ENCODE measurements at places on chromosomes 7 and 10.

DNA sequence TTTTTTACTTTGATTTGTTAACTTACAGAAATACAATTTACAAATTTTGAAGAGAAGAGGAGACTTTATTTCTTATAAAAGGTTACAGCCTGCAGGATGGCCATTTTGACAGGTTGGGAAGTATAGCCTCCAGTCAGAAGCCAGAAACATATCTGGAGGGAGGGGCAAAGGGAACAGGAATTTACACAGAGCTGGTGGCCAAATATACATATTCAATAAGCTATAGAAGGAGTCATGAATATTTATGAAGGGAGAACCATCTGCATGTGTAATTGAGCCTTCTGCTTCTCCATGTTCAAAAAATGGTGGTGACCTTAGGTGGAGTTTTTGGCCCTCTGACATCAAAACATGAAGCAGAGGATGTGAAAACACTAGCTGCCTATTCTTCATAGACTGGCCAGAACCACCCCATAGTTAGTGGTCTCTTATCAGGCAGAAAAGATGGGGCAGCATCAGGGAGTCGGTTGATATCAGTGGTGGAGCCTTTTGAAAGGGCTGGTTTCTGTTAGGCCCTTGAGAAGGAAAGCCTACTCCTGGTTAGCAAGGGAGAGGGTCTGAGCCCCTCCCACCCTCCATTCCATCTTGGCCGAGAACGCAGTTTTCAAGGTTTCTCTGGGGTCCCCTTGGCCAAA lies 57.2 kb downstream of the ENTPD1 start:
- DNase-seq, result no peak

DNA sequence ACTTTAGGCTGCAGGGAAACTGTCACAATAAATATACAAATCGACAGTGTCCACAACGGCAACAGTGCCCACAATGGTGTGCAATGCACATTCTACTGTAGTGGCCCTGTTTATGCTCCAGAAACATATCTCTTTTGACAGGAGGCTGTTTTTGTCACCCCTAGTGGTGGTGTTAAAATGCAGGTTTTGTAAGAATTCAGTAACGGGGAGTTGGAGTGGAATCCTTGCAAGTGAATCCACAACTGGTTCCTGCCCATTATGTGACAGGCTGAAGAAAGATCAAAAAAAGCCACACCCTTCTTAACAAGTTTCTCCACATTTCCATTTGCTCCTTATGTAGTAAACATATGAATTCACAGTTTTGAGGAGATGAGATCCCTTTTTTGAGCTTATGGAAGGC lies 58.5 kb downstream of the BEND7 start:
- DNase-seq, result no peak

DNA sequence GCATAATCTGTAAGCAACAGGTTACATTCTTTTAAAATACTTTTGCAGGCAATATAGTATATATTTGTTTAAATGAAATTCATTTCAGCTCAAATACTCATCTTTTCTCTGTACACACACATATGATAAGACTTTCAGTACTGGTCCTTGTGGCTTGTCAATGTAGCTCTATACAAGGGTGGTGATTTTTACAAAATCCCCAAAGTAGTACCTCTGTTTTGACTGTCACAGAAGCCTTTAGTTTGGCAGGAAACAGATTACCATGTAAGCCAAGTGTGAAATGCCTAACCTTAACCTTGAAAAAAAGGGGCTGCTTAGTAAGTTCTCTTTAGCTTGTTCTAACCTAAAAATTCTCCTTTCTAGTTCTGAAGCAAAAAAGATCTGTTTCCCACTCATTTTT lies 87.9 kb downstream of the KCND2 start:
- no peak for DNase-seq

DNA sequence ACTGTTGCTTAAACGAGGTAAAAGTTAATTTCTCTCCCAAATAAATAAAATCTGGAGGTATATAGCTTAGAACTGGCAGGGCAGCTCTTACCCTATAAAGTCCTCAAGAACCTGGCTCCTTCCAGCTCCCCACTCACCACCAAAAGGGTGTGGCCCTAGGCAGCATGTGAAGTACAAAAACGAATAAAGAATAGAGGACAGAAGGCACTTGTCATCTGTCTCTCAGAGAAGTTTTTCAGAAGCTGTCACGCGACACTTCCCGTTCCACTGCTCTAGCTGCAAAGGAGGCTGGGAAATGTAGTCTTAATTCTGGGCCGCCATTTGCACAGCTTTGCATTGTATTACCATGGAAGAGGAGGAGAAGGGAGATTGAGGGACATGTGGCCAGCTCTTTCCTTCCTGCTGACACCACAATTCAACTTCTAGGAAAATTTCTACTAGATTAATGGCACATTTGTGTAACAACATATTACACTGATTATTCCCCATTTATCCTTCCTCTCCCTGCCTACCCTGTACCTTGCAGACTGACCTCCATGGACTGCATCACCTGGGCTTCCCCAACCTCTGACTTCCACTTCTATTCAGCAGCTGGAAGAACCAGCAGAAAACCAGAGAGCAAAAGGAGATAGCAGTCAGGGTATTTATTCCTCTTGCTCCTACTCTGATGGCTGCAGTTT lies 62.2 kb downstream of the CCDC71L start:
- peak; percentile 85 for DNase-seq

- no peak for DNase-seq
Measured at GRCh38 chr10:21519397-21519933, 6.0 kb downstream of the SKIDA1 start.

DNA sequence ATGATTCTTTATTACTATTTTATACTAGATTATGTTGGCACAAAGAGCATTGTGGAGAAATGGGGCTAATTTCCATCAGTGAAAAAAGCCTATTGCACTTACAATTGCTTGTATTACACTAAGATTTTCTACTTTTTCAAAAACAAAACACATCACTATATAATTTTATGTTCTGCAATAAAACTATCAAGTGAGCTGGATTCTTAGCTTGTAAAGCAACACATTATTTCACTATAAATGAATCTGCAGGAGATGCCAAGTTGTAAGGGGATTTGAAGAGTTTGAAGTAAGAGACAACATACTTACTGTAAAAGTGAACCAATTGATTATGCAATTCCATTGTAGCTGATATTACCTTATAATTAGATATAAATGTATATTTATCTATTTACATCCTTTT lies 333.3 kb upstream of the SEMA3D start:
- DNase-seq, result no peak

- no peak for DNase-seq
Measured at GRCh38 chr7:560966-561630, 41.5 kb upstream of the PDGFA start.
